ENCODE measurements at places on chromosomes 6 and 20.

DNA sequence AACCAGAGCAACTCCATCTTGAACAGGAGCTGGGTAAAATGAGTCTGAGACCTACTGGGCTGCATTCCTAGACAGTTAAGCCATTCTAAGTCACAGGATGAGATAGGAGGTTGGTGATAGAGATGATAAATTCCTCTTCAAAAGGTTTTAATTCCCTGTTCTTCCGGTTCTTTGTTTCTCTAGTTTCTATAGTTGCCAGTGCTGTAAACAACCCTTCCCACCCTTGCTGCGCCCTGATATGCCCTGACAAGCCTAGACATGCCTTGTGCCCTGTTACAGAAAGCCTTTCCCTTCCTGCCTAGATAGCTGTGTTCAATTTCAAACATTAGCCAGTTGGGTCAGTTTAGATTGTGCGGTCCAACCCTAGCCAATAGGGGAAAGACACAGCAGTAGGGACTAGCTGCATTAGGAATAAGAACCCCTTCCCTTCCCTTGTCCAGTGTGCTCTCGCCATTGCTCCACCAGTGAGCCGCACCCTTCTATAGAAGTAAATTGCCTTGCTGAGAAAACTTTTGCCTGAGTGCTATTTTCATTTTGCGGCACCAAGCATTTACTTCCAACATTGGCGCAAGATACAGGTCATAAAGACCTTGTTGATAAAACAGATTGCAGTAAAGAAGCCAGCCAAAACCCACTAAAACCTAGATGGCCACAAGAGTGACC is 52.5 kb upstream of the CCN2 start:
- no peak for DNase-seq

DNA sequence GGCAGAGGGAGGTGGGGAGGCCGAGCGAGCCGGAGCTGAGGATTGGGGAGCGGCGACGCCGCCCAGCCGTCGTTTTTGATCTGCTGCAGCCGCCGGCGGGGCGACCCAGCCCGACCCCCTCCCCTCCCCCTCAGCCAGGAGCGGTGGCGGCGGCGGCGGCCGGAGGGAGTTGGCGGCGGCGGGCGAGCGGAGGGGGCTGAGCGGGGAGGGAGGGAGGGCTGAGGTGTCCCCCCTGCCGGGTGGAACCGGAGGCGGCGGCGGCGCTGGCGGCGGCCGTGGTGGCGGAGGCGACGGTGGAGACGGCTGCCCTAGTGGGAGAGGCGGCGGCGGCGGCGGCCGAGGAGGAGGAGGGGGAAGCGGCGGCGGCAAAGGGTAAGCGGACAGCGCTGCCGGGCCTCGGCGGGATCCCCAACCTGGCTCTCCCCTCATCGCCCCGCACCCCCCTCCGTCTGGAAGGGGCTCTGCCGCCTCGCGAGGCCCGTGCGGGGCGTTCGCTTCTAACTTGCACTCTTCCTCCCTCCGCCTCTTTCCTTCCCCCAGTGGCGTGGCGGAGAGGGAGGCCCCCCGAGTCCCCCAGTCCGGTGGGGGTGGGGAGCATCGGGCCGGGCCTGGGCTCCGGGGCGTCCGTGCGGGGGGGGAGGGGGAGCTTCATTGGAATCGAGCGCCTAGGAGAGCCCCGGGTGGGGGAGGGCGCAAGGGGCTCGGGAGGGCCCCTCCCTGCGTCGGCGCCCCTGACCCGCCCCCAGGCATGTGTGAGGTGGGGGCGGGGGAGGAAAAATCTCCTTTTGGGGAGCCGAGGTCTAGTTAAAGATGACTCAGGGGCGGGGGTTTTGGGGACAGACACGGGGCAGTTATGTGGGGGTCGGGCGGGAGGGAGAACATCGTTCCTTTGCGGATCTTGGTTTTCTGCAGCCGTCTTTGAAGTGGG is at the start of gene TAB2:
TAB2 (plus strand) TSS at position 69 of the 928 bp plus-strand sequence. CDS start 52,286 bp downstream, outside the sequence.
- DNase-seq = peak; percentile 82

DNA sequence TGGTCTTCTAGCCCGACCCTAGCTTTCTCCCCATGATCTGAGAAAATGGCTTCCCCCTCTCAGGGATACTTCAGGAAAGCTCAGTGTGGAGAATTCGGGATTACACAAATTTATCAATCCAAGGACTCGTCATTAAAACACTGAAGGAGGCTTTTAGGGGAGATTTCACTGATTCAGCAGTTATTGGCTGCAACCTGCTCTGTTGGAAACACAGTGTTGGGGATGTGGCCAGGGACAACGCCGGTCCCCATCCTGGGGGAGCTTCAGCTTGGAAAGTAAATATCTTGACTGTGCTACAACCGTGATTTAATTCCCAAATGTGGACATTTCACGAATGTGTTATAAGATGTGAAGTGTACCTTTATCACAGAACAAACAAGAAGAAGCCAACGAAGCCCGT is 44.8 kb upstream of the ZNF831 start:
- DNase-seq = no peak

GRCh38 chr6:14379568-14379967 is 262.0 kb downstream of the CD83 start:
- DNase-seq = no peak

- DNase-seq = no peak
These were observed 64.8 kb upstream of the POU3F2 start for GRCh38 chr6:98769546-98769945.

GRCh38 chr6:137224799-137225198 is 5.6 kb upstream of the IFNGR1 start:
- DNase-seq = no peak

DNA sequence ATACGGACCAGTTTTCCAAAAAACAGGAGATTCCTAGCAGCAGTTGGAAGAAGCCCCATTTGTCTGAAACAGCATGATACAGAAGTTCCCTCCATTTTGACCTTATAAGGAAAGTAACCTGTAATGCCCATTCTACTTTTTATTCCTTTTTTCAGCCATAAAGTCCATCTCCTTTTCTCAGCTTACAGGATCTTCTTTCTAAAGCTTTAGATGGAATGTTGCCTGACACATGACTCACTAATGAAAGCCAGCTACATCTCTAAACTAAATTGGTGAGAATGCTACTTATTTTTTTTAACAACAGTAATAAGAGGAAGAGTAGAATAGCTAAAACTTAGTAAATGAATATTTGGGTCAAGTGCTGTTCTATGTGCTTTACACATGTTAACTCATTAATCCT is 234.1 kb downstream of the CDH26 start:
- DNase-seq = no peak

DNA sequence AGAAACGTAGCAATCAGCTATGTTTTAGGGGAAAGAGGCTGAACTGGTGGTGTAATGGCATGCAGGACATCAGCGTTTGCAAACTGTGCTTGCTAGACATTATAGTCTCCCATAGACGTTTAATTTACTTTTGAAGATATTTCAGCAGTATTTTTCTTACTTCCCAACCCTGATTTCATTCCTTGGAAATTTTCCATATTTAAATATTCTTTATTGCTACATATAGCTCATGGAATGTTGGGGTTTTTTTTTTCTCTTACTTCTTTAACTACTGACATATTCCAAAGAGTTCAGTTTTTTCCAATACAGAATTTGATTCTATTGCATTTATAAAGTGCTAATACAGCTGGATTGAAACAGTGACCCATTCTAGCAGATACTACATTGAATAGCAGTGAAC is 694.4 kb upstream of the CITED2 start:
- DNase-seq = no peak

- DNase-seq = no peak
These were observed 223.2 kb upstream of the TSHZ2 start for GRCh38 chr20:52748990-52749389.

GRCh38 chr6:76439811-76440210 is 367.3 kb upstream of the IMPG1 start:
- DNase-seq = no peak

- DNase-seq = no peak
These were observed 90.1 kb upstream of the EDN1 start for GRCh38 chr6:12200015-12200564.

DNA sequence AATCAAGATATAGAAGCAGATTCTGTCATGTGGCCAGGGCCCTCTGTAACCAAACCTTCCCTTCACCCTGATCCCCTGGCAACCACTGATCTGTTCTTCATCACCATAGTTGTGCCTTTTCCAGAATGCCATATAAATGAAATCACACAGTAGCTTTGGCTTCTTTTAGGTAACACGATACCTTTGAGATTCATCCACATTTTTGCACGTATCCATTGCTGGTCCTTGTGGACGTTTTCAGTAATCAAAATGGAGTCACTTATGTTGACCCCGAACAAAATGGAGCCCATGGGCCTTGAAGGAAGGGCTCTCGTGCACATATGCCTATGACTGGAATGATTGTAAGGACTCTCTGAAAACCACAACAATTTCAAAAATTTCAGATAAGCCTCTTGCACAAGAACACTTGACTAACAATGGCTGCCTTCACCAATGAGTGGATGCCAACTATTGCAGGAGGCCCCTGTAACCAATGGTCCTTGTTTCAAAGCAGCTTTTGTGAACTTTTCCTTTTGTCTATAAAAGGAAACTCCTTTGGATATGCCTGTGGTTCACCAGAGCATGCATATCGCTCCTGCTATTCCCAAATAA is 84.3 kb upstream of the RALY start:
- no peak for DNase-seq

DNA sequence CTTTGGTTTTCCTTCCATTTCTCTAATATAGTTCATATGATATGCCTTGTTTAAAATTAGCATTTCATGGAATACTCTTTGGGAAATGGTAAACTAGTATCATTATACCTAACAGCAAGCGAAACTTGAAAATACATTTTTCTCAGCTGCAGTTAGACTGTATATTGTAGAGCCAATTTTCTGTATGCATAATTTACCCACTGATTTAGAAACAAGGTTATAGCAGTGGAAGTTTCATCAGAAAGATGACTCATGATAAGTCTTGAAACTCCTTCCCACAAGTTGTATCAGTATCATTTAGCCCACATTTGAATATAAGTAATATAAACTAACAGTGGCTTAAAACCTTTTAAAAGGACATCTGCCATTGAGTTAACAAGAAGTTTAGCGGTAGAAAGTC is 164.8 kb upstream of the BMP5 start:
- DNase-seq = no peak

GRCh38 chr6:135535989-135536414 is 38.5 kb upstream of the AHI1 start:
- DNase-seq = peak; percentile 32

- DNase-seq = no peak
These were observed 107.2 kb downstream of the CHD6 start for GRCh38 chr20:41510847-41511450.

- DNase-seq = no peak
These were observed 20.7 kb upstream of the AIG1 start for GRCh38 chr6:143040018-143040417.
